ENCODE measurements at places on chromosomes 12 and 14. TPM values are rescaled to one million over a fixed set of nuclear protein-coding genes. Genes with fewer than 3 reads are reported as not detected.
A peak's percentile ranks its signal among the peaks of the same experiment; 100 is the strongest.

DLGAP5 gene
- total RNA-seq: 91.9 TPM

DEGS2 gene
- total RNA-seq: not detected

MGST1 gene
- total RNA-seq: 303 TPM

TMEM63C gene
- 0.91 TPM for total RNA-seq

AMIGO2 gene
- 5.4 TPM for total RNA-seq

LRP1-AS gene
- total RNA-seq: not detected

- no peak for DNase-seq
Observed at GRCh38 chr14:75081660-75082229, 12.3 kb downstream of the ZC2HC1C start.

DNA sequence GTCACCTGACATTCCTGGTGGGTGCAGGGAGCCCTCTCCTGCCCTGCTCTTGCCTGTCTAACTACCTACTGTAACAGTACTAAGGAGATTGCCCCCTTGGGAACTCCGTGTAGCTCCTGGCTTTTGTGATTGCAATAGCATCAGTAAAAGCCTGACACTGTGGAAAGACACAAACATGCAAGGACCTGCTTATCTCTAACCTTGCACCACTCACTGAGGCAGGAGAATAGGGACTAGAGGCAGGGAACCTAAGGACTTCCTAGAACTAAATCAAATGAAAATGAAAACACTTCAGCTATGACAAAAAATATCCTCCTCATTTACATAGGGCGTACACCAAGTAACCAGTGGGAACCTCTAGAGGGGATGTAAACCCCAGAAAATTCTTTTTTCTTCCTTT is 28.5 kb downstream of the TUBA1A start:
- DNase-seq: no peak

- no peak for DNase-seq
Observed at GRCh38 chr14:52313462-52313861, 650 bp upstream of the PTGER2 start.

DNA sequence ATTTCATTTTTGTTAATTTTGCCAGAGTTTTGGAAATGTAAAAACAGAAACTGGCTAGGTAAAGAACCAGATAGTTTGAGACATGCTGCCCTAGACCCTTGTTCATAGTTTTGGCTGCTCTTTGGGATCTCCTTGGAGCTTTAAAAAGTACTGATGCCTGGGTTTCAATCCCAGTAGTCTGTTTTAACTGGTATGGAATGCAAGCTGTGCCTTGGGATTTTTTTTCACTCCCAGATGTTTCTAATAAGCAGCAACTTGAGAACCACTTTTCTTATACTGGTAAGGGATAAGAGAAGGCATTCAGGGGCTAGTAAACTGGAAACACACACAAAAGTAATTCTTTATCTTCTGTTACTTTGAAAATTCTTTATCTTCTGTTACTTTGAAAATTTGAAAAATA is 18.8 kb downstream of the SLC35F4 start:
- no peak for DNase-seq

- no peak for DNase-seq
Observed at GRCh38 chr12:119338593-119339363, 4.2 kb downstream of the CCDC60 start.

- no peak for DNase-seq
Observed at GRCh38 chr14:72479461-72479931, 414.4 kb downstream of the DPF3 start.

DNA sequence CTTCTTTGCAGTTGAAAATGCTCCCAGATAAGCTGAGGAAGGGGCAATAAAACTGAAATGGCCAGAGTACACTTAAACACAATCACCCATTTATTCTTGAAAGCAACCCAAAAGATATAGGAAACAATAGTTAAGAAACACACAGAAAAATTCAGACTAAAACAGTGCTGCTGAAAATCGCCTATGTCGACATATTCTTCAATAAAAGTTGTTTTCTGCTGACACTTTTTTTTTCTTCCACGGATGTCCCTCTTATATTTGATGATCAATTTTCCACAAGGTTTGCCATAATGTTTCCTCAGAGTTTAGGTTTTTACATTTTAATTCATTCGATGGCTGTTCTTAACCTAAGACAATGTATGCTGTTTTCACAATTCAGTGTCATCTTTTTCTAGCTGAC is 74.2 kb downstream of the TPH2 start:
- DNase-seq: no peak

DNA sequence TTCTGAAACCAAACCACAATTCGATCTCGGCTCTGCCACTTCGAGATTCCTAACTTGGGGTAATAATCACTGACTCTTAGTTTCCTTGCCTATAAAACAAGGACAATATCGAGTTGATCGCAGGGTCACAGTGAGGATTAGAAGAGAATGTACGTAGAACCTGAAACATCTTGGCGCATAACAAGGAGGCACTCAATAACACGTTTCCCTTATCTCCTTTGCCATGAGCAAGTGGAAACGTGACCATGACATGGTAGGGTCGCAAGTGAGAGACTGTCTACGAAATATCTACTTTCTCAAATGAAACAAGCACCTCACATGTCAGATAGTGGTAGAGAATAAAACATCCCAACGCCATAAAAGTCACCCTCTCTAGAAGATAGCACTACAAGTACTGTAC is 2.3 kb downstream of the DICER1 start:
- no peak for DNase-seq

GRCh38 chr14:54692284-54692772 is 125.4 kb downstream of the SAMD4A start:
- DNase-seq: no peak

DNA sequence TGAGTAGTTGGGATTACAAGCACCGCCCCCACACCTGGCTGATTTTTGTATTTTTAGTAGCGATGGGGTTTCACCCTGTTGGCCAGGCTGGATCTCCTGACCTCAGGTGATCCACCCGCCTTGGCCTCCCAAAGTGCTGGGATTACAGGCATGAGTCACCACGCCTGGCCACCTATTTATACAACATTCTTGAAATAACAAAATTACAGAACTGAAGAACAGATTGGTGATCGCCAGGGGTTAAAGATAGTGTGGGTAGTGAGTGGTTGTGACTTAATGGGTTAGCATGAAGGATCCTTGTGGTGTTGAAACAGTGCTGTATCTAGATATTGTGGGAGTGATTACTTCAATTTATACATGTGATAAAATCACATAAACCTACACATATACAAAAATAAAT is 7.4 kb downstream of the GLIPR1L1 start:
- no peak for DNase-seq

DNA sequence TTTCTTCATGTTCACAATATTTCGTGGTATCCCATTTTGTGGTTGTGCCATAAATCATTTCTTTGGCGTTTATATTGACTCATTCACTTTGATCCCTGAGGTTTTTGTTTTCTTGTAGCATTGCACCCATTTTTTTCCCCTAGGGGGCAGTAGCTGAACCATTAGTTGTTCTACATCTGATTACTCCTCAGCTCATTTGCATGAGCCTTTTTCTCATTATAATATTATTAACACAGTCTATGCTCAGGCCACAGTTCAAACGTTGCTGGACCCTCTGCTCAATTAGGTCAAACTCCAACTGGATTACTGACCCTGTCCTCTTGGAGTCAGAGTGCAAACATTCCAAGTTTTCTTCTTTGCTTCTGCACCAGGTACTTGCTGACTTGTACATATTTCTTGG is 475.4 kb upstream of the SEL1L start:
- no peak for DNase-seq

GRCh38 chr12:32589165-32589865 is 89.8 kb upstream of the DNM1L start:
- no peak for DNase-seq

GRCh38 chr12:69490920-69491643 is 20.9 kb downstream of the FRS2 start:
- DNase-seq: no peak

DNA sequence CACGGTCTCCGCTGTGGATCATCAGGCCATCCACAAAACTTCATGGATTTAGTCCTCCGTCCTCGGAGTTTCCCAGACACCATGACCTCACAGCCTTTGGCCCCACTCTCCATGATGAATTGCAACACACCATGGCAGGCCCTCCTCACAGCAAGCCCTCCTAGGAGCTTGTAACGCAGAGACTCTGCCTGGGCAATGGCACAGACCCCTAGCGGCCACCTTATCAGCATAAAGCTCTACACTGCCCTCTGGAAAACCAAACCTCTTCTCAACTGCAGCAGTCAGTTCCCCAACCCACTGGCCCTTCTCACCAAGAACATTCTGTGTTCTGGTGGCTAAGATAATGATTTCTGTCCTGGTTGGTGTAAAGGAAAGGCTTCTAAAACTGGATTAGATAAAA is 238.4 kb upstream of the USP15 start:
- no peak for DNase-seq

- DNase-seq: no peak
Observed at GRCh38 chr14:93081876-93082570, 33.7 kb downstream of the ITPK1 start.

DNA sequence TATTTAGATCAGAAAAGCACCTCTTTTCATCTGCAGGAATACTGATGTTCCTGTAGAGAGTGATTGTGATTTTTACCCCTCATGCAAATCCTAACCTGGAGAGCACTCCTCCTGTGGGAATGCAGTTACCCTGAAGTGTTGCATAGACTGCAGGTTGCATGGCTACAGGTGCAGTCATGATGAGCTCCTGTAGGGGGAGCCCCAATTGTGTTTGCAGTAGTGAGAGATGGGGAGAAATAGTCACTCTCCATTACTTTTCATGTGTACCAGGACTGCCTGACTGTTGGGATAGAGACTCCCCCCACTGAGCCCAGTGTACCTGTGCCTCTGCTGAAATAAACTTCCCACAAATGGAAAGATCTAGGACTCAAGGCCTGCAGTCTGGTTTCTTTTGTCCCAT is 1086.5 kb downstream of the SLC6A15 start:
- DNase-seq: peak; percentile 37

DNA sequence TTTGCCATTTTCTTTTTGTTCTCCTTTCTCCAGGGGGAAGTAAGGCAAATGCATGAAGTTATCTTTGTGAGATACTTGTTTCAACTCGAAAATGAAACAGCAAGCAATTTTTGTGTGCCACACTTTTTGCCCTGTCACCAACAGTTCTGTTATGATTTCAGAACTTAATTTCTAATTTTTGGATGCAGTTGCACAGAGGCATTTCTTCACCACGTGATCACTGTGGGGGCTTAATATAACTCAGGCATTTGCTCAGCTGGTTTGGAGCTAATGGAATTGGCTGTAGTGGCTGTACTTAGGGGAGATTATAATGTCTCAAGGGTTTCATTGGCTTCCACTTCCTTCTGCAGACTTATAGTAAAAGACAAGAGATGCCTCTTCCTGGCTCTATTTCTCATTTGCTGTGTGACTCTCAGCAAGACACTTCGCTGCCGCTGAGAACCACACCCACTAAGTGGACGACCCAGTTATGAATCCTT is 452.4 kb downstream of the RAD51B start:
- no peak for DNase-seq

- no peak for DNase-seq
Observed at GRCh38 chr12:117921929-117922777, 46.6 kb downstream of the KSR2 start.

GRCh38 chr14:62592877-62593276 is 452.4 kb downstream of the KCNH5 start:
- no peak for DNase-seq

- DNase-seq: no peak
Observed at GRCh38 chr12:103809154-103809553, 31.9 kb downstream of the NT5DC3 start.

DNA sequence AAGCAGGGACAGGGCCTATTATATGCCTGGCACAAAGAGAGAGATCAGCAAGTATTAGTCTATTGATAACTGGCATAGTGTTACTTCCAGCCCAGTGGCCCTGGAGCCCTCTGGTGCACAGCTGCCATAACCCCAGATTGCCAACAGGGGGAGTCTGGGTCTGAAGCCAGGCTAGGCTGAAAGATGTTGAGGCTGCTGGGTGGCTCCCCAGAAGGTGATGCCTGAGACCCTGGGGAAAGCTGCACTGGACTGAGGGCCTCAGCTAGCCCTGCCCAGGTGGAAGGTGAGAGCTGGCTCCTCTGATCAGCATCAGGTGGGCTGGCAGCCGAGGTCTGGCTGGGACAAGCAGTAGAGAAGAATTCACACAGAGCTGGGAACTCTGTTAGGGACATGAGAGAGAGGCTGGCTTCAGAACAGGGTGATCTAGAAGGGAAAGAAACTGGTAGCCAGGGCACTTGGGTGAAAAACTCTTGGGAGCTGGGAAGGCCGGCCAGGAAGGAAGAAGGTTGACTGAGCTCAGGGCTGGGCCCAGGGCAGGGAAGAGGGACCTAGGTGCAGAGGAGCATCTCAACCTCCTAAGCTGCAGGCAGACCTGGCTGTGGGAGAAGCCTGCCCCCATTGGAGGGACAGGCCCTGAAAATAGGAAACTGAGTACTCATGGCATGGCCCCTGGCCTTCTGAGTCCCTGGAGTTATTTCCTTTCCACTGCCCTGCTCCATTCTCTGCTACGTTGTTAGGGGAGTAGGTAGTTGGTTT is 3.9 kb downstream of the GZMH start:
- DNase-seq: peak; percentile 9

DNA sequence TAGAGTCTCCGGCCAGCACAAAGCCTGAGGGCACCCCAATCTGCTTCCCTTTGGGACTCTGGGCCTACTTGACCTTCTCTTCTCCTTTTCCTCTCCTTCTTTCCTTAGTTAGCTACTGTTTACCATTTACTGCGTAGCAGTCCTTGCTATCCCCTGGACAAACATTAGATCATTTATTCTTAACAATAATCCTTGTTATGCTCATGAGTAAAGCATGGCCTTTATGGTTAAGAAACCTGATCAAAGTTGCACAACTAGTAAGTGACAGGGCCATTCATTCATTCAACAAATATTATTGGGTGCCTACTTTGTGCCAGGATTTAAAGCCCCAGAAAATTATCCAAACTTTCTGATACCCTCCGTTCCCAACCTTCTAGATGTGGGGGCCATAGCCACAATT is 3.2 kb upstream of the HDAC7 start:
- DNase-seq: no peak

GRCh38 chr12:65952737-65953209 is 128.5 kb downstream of the HMGA2 start:
- no peak for DNase-seq

DNA sequence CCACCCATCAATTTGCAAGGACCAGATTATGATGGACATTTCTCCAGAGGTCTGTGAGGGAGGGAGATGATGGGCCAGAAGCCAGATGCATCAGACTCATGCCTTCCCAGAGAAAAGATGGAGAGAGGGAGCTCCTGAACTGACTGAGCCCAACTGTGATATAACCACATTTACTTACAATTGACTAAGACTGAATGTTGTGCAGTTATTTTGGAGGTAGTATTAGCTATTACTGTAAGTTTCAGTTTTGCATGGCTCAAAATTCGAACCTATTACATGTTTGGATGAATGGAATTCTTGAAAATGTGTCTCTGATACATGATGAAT is 211.1 kb upstream of the SFSWAP start:
- no peak for DNase-seq

DNA sequence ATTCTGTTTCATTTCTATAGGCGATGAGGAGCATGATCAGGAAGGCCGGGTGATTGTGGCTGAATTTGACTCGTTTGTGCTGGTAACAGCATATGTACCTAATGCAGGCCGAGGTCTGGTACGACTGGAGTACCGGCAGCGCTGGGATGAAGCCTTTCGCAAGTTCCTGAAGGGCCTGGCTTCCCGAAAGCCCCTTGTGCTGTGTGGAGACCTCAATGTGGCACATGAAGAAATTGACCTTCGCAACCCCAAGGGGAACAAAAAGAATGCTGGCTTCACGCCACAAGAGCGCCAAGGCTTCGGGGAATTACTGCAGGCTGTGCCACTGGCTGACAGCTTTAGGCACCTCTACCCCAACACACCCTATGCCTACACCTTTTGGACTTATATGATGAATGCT is 1.9 kb downstream of the APEX1 start:
- no peak for DNase-seq

GRCh38 chr14:96702831-96703230 is 94.4 kb upstream of the VRK1 start:
- DNase-seq: no peak

All from neural crest cell (in vitro differentiated cells).